ENCODE measurements at places on chromosomes 7 and 10.

DNA sequence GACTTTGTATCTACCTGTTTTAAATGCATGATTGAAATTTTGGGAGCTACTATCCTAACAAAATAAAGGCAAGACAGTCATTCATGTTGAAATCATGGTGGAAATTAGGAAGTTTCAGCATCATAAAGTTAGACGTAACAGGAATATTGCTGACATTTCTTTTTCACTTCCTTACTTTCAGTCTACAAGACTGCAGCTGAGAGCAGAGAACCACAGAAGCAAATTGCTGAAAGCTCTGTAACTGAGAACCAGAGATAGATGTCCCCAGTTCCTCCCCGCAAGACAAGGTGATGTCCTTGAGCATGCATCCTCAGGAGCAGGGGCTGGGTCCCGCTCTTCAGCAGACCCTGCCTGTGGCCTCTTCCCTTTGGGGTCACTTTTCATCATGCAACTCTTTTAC is 466.3 kb upstream of the POM121L12 start:
- DNase-seq = no peak

DNA sequence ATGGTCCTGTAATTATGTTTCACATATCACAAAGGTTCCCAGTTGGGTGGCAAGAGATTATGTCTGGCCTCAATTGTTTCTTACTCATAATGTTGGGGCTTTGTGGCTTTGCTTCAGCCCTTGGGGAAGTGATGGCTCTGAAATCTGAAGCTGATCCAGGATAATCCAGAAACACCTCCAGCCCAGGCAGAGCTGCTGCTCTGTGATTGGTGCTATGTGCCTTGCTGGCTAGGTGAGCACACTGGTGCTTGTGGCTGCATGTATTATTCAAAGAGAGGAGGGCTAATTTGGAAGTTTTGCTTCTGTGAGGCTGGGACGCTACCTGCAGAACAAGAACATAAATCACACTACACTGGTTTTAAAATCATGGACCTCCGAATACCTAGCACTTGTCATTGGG is 346.6 kb upstream of the MGMT start:
- no peak for DNase-seq

DNA sequence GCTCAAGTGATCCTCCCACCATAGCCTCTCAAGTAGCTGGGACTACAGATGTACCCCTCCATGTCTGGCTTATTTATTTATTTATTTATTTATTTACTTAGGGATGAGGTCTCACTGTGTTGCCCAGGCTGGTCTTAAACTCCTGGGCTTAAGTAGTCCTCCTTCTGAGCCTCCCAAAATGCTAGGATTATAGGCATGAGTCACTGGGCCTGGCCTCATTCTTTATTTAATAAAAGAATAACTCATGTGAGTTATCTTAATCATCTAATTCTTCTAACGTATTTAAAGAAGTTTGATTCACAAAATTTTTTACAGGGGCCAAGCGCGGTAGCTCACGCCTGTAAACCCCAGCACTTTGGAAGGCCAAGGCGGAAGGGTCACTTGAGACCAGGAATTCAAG is 8.0 kb upstream of the SLC26A4 start:
- no peak for DNase-seq

- DNase-seq = no peak
Measured at GRCh38 chr7:159014297-159015062, 130.2 kb downstream of the VIPR2 start.

DNA sequence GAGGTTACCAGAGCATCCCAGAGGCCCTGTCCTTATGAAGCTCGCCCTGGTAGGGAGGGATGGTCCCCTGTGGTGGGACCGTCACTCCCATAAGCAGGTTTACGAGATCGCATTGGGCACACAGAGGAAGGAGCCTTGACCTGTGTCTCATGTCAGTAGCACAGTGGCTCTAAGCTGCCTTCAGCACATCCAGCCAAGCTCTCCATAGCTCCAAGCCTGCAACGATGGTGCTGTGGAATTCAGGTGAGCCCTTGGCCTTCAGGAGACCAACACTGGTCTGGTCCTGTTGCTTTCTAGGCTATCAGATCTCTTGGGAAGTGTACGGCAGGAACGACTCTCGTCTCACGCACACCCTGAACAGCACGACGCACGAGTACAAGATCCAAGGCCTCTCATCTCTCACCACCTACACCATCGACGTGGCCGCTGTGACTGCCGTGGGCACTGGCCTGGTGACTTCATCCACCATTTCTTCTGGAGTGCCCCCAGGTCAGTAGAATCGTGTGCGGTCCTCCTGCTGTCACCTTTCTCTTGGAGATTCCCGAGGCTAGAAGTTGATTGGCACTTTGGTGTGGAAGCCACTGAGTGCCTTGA is 605.3 kb upstream of the FOXK1 start:
- no peak for DNase-seq

DNA sequence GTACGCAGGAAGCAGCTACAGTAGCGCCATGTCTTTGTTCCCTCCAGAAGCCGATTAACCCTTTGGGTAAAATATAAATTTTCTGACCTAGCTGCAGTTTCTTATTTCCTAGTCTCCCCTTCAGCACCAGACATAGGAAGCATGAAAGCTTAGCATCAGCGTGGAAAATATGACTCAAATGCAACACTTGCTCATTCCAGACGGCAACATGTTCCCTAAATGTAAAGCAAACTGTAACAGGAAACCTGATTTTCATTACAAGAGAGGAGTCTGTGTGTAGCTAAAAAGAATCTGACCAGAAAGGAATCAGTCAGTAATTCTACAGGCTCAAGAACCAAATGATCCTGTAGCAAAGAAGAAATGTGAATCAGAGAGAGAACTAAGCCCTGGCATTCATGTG is 219.2 kb downstream of the C7orf25 start:
- no peak for DNase-seq

DNA sequence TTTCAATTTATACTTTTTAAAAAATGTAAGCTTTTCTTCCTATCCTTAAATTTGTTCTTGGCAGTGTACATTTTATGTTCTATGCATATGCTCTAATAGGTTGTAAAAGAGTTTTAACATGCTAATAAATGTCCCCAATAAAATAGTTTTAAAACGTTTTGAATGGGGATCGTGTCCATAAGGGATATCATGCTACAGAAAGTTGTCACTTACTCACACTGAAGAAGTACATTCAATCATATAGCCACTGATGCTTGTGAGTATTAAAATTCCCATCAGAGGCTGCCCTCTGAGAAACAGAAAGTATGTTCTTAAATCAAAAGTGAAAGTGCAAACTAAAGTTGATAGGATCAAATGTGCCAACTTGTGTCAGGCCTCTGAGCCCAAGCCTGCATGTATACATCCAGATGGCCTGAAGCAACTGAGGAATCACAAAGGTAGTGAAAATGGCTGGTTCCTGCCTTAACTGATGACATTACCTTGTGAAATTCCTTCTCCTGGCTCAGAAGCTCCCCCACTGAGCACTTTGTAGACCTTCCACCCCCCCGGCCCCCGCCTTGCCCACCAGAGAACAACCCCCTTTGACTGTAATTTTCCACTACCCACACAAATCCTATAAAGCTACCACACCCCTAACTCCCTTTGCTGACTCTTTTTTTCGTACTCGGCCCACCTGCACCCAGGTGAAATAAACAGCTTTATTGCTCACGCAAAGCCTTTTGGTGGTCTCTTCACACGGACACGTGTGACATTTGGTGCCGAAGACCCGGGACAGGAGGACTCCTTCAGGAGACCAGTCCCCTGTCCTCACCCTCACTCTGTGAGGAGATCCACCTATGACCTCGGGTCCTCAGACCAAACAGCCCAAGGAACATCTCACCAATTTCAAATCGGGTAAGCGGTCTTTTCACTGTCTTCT is 877 bp upstream of the NOD1 start:
- no peak for DNase-seq

- DNase-seq = no peak
Measured at GRCh38 chr10:35907548-35907947, 265.5 kb upstream of the FZD8 start.

GRCh38 chr7:127365164-127365956 is 27.1 kb downstream of the ZNF800 start:
- DNase-seq = no peak

GRCh38 chr10:128310971-128311658 is 184.9 kb upstream of the MKI67 start:
- peak; percentile 45 for DNase-seq

DNA sequence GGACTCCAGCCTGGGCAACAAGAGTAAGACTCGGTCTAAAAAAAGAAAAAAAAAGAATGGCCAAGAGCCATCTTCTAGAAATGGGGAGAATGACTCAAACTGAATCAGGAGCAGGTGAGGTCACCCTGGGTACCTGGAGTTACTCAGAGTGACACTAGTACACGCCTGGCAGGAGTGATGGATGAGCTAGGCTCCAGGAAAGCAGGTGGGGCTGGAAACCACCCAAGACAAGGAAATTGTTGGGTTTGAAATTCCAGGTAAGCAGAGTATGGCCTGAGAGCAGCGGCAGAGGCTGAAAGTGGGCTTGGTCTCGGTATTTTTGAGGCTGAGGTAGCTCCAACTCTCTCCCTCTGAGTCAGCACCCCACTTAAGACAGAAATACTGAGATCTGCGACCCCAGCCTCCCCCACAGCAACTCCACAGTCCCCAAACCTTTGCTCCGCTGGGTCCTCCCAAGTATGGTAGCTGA is 18.5 kb downstream of the DDIT4 start:
- DNase-seq = no peak

GRCh38 chr7:16320099-16320660 is 101.2 kb downstream of the CRPPA start:
- no peak for DNase-seq

GRCh38 chr10:43102063-43102828 is 25.4 kb downstream of the RET start:
- no peak for DNase-seq

DNA sequence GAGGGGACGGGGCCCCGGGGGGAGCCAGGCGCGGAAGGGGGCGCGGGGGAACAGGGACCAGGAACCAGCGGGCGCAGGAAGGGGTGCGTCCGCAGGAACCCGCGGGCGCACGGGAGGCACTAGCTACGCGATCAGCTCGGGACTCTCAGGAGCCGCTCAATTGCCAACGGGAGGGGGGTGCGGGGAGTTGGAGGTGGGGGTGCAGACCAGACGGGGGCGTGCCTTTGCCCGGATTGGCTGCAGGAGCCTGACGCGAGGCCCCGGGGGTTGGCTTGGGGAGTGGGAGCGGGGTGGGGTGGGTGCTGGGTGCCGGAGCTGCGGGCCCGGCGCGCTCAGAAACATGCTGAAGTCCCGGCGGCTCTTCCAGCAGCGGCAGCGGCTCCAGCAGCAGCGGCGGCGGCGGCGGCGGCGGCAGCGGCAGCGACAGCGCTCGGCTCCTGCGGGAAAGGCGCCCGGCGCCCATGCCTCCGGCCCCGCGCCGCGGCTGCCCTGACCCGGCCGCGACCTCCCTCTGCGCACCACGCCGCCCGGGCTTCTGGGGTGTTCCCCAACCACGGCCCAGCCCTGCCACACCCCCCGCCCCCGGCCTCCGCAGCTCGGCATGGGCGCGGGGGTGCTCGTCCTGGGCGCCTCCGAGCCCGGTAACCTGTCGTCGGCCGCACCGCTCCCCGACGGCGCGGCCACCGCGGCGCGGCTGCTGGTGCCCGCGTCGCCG is at the start of gene ADRB1:
Gene ADRB1, plus strand, starts transcription at position 335 of the 715 bp plus-strand sequence. Its CDS starts 267 bp downstream, at position 602.
- peak; percentile 56 for DNase-seq

GRCh38 chr7:157046681-157047080 is 36.2 kb upstream of the MNX1 start:
- no peak for DNase-seq

Measured in neuronal stem cell (in vitro differentiated cells).